Neural crest cell (in vitro differentiated cells): ENCODE measurements at places on chromosomes 6 and 20.

GRCh38 chr6:1759870-1760269 is 150.2 kb downstream of the FOXC1 start:
- H3K27ac ChIP-seq = no peak overlapping the region
- H3K27me3 ChIP-seq = peaks cover 17% of the 10 kb centered on the region
- H3K4me3 ChIP-seq = no peak overlapping the region
- H3K4me1 ChIP-seq = peaks cover 36% of the 10 kb centered on the region
- peaks cover 3% of the 10 kb centered on the region for H3K36me3 ChIP-seq

GRCh38 chr20:37638527-37638926 is 55.3 kb upstream of the CTNNBL1 start:
- no peaks in the 10 kb centered on the region for H3K4me1 ChIP-seq
- H3K4me3 ChIP-seq = no peak overlapping the region
- no peak overlapping the region for H3K27ac ChIP-seq

DNA sequence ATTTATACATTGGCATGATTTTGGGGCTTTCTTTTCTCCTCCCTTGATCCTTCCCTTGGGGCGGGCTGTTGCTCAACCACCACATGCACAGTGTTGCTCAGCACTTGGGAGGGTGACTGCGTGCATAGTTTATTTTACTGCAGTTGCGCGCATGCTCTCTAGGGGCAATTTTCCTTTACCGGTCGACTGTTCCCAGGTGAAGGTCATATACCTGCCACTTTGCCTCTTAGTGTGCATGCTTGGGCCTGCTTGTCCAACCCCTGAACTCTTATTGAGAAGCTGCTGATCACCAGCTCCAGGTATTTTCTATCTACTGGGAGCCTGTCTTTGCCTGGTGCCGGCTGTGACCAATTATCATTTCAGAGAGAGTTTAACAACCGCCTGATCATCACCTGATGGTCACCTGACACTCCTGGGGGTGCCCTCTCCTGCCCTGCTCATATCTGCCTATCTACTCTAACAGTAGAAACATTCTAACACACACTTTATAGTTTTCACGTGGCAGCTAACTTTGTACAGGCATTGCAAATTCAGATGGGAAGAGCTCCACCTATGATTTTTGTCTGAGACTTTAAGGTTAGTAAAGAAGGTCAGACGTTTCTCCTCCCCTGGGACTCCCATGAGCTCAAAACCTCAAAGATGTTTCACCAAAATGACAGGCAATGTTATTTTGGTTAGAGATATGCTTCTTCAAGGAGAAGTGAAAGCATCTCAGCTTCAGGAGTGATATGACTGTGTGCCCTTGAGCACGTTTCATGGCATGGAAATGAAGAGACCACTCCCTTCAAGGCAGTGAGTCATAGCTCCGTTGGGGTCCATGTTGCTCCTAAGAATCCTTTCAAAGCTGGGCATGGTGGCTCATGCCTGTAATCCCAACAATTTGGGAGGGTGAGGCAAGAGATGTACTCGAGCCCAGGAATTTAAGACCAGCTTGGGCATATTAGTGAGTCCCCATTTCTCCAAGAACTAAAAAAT is 227.5 kb upstream of the MYLIP start:
- H3K4me1 ChIP-seq = peaks cover 11% of the 10 kb centered on the region
- no peaks in the 10 kb centered on the region for H3K27me3 ChIP-seq
- no peaks in the 10 kb centered on the region for H3K36me3 ChIP-seq
- no peak overlapping the region for H3K4me3 ChIP-seq

- H3K36me3 ChIP-seq = no peaks in the 10 kb centered on the region
- peaks cover 40% of the 10 kb centered on the region for H3K4me1 ChIP-seq
- DNase-seq = no peak
- H3K27me3 ChIP-seq = no peaks in the 10 kb centered on the region
- no peak overlapping the region for H3K27ac ChIP-seq
- no peak overlapping the region for H3K4me3 ChIP-seq
Measured at GRCh38 chr20:47036091-47036870, 141.6 kb downstream of the EYA2 start.

GRCh38 chr6:4647414-4648365 is 128.5 kb upstream of the CDYL start:
- no peak overlapping the region for H3K27ac ChIP-seq
- H3K4me3 ChIP-seq = peak overlapping the region; percentile 72
- H3K27me3 ChIP-seq = no peaks in the 10 kb centered on the region
- H3K4me1 ChIP-seq = peaks cover 18% of the 10 kb centered on the region
- peaks cover 3% of the 10 kb centered on the region for H3K36me3 ChIP-seq

- H3K36me3 ChIP-seq = no peaks in the 10 kb centered on the region
- DNase-seq = no peak
- H3K27me3 ChIP-seq = no peaks in the 10 kb centered on the region
- H3K27ac ChIP-seq = no peak overlapping the region
Measured at GRCh38 chr6:37504024-37504423, 4.3 kb upstream of the CCDC167 start.

DNA sequence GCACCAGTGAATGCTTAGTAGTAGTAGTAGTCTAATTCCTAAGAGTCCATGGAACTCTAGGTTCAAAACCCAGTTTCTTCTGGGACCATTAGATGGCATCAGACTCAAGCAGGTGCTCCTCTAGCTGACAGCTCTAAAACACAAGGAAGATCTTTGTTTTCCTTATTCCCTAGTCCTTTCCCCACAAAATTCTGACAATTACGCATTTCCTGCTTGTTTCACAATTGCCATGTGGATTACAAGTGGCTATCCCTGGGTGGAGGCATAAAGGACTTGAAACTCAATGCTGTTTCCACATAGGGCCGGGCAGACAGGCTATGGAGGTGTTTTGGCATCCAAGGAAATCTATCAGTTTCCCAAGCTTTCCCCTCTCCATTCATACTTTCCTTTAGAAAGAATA is 9.2 kb upstream of the HLA-DOB start:
- H3K27me3 ChIP-seq = peaks cover 7% of the 10 kb centered on the region
- no peak overlapping the region for H3K27ac ChIP-seq
- DNase-seq = no peak

- H3K36me3 ChIP-seq = no peaks in the 10 kb centered on the region
- no peak overlapping the region for H3K27ac ChIP-seq
- H3K27me3 ChIP-seq = peaks cover 35% of the 10 kb centered on the region
Measured at GRCh38 chr6:33142501-33143070, 49.7 kb downstream of the COL11A2 start.

DNA sequence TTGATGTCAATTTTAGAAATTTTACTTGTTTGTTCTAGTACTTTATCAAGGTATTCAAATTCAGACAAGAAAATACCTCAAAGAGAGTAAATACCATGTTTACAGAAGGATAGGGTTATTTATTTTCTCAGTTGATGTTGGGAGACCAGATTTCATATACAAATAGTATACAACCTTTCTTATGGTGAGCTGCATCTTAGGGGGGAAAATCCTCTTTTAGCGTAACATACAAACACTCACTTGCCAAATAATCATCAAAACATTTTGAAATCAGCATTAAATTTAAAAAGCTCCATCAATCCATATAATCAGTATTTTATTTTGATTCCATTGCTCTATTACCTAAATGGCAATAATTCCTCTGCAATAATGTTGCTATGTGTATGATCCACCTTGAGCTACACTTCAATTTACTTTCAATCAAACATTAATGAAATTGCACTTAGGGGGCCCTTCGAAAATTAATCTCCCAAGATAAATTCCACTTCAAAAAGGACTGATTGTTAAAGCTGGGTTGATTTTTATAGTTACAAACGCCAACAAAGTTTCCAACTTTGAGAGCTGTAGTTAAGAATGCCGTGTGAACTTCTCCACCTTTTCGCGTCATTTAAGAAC is 2.2 kb downstream of the NKX2-4 start:
- H3K4me1 ChIP-seq = peaks cover 8% of the 10 kb centered on the region
- H3K27ac ChIP-seq = no peak overlapping the region
- H3K36me3 ChIP-seq = peaks cover 4% of the 10 kb centered on the region
- H3K27me3 ChIP-seq = peaks cover 86% of the 10 kb centered on the region

GRCh38 chr6:53717566-53717965 is 52.0 kb upstream of the KLHL31 start:
- peaks cover 2% of the 10 kb centered on the region for H3K27me3 ChIP-seq
- no peak for DNase-seq
- H3K36me3 ChIP-seq = no peaks in the 10 kb centered on the region

GRCh38 chr20:63663332-63664066 is 5.4 kb downstream of the RTEL1 start:
- no peaks in the 10 kb centered on the region for H3K36me3 ChIP-seq
- peaks cover 15% of the 10 kb centered on the region for H3K4me1 ChIP-seq
- DNase-seq = no peak

GRCh38 chr6:150347845-150348244 is 21.0 kb upstream of the IYD start:
- H3K4me1 ChIP-seq = no peaks in the 10 kb centered on the region
- DNase-seq = no peak
- H3K27ac ChIP-seq = no peak overlapping the region
- H3K27me3 ChIP-seq = no peaks in the 10 kb centered on the region

GRCh38 chr6:92690997-92691599 is 728.3 kb downstream of the EPHA7 start:
- no peak for DNase-seq
- H3K36me3 ChIP-seq = no peaks in the 10 kb centered on the region
- H3K4me3 ChIP-seq = no peak overlapping the region
- H3K4me1 ChIP-seq = no peaks in the 10 kb centered on the region

DNA sequence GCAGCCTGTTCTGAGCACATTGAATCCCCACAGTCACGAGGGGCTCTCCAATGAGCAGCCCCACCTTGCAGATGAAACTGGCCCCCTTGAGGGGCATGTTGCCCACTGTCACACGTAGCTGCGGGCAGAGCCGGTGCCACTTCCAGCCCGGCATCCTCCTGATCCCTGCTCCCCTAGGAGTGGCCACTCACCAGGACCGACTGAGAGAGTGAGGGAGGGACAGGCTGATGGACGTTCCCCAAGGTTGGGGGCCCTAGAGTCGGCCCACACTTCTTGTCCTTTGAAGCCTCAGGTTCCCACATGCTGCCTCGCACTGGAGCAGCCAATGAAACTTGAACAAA is 10.5 kb downstream of the ENTPD6 start:
- peaks cover 5% of the 10 kb centered on the region for H3K36me3 ChIP-seq
- DNase-seq = no peak
- H3K27me3 ChIP-seq = no peaks in the 10 kb centered on the region
- H3K27ac ChIP-seq = peak overlapping the region; percentile 55
- H3K4me1 ChIP-seq = peaks cover 23% of the 10 kb centered on the region
